Stomach (tissue), 19 donors: ENCODE measurements at places on chromosomes 4 and X. TPM values are rescaled to one million over a fixed set of nuclear protein-coding genes. Genes with fewer than 3 reads are reported as not detected.

The SYTL4 gene
- 4.6 TPM for polyA plus RNA-seq

The FRMPD3 gene
- 0.06 TPM for polyA plus RNA-seq

The CNGA1 gene
- polyA plus RNA-seq = 5.4 TPM

The STS gene
- polyA plus RNA-seq = 7.8 TPM

The UBE2D3 gene
- polyA plus RNA-seq = 290 TPM

The FRYL gene
- polyA plus RNA-seq = 6.4 TPM

The SLC10A6 gene
- not detected for polyA plus RNA-seq

The KLHL13 gene
- 4.0 TPM for polyA plus RNA-seq

The SSX4B gene
- polyA plus RNA-seq = not detected

The JADE3 gene
- 6.1 TPM for polyA plus RNA-seq

The CAPN6 gene
- 2.7 TPM for polyA plus RNA-seq

The DMP1 gene
- not detected for polyA plus RNA-seq

The PTTG2 gene
- not detected for polyA plus RNA-seq

The RTL3 gene
- not detected for polyA plus RNA-seq

The CD38 gene
- polyA plus RNA-seq = 0.62 TPM

The PCYT1B gene
- 0.06 TPM for polyA plus RNA-seq

The SPIN2A gene
- polyA plus RNA-seq = 0.19 TPM

The GPRIN3 gene
- 1.1 TPM for polyA plus RNA-seq

The VCX3B gene
- 0.53 TPM for polyA plus RNA-seq

The RS1 gene
- polyA plus RNA-seq = not detected

The KIF4A gene
- polyA plus RNA-seq = 1.2 TPM

The ZMAT1 gene
- 7.5 TPM for polyA plus RNA-seq

The ADH1B gene
- polyA plus RNA-seq = 198 TPM

The ARMCX4 gene
- 4.5 TPM for polyA plus RNA-seq

The DGKK gene
- not detected for polyA plus RNA-seq

The TBCK gene
- 3.2 TPM for polyA plus RNA-seq

The PHKA1 gene
- 4.9 TPM for polyA plus RNA-seq

The CENPVL1 gene
- not detected for polyA plus RNA-seq

The VCX3A gene
- 2.9 TPM for polyA plus RNA-seq

The SYNPO2 gene
- 24.8 TPM for polyA plus RNA-seq

The GYG2 gene
- 5.1 TPM for polyA plus RNA-seq

The GPAT3 gene
- 1.7 TPM for polyA plus RNA-seq

The FGF16 gene
- polyA plus RNA-seq = not detected

The FDCSP gene
- polyA plus RNA-seq = not detected

The CLDN34 gene
- not detected for polyA plus RNA-seq

The CSAG1 gene
- polyA plus RNA-seq = not detected

The VCX gene
- polyA plus RNA-seq = not detected

The SMPX gene
- polyA plus RNA-seq = not detected

The VMA21 gene
- polyA plus RNA-seq = 6.1 TPM

The TMEM47 gene
- polyA plus RNA-seq = 9.9 TPM

The RADX gene
- polyA plus RNA-seq = 1.5 TPM

The RNF128 gene
- 7.5 TPM for polyA plus RNA-seq

The RPGR gene
- polyA plus RNA-seq = 6.7 TPM

The SPACA5 gene
- 0.38 TPM for polyA plus RNA-seq
